ENCODE measurements at places on chromosomes 1 and 21.

DNA sequence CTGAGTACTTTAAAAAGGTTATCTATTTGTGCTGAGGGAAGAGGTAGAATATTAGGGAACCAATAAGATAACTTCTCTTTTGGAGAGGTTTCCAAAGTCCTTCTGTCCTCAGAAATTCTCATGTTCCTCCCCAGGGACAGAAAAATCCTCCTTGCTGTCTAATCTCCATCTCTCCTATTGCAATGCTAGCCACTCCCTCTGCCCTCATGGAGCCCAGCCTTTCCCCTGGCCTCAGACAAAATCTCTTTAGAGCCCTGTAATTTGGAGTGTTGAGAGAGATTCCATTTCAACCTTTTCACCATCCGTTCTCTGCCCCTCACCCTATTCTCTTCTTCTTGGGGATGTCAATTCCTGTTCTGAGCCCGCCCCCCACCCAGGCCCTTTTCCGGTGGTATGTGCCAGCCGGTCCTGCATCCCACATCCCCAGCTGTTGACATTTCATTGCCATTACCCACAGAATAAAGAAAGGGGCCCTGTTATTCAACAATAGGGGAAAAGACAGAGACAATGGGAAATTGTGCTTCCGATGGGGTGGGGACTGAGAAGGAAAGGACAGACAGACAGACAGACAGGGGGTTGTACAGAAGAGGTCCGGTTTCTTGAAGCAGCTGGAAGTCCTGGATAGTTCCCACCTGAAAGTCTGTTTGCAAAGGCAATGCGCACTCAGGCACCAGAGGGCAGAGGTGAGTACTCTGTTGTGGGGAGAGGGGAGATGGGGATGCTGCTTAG lies at the start of gene HAPLN2:
HAPLN2 (plus strand) TSS at position 563 of the 729 bp plus-strand sequence. CDS start 4,076 bp downstream, outside the sequence.
- no peak for DNase-seq

- no peak for DNase-seq
These were observed 4.1 kb upstream of the POFUT2 start for GRCh38 chr21:45291613-45292398.

- no peak for DNase-seq
These were observed 400.4 kb upstream of the PLXNA2 start for GRCh38 chr1:208644401-208645160.

GRCh38 chr21:18164933-18165332 lies 79.7 kb upstream of the CHODL start:
- DNase-seq: no peak

- DNase-seq: no peak
These were observed 6.0 kb upstream of the CITED4 start for GRCh38 chr1:40868051-40868723.

DNA sequence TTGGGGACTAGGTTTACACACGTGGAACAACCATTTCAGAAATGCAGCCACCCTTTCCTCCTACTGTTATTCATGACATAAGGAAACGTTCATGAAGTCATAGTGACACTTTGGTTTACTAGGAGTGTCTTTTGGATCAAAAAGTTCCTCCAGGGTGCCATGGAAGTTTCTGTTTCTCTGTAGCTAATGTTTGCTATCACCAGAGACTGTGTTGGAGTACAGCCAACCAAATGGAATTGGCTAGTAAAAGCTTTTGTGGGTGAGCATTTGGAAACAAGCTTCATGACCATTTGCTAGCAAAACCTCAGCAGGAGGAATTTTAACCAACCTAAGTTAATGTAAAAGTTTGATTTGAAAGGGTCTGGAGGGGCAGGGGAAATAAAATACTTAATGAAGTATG lies 43.9 kb upstream of the ADGRL2 start:
- no peak for DNase-seq

All from foreskin melanocyte (primary cell).